ENCODE measurements at places on chromosomes 5 and 9. TPM values are rescaled to one million over a fixed set of nuclear protein-coding genes. Genes with fewer than 3 reads are reported as not detected.

The ZNG1E gene
- 19.0 TPM for total RNA-seq

The RXRA gene
- 63.4 TPM for total RNA-seq

The PCDHB7 gene
- total RNA-seq, result 0.05 TPM

The SOHLH1 gene
- not detected for total RNA-seq

The CDKN2B-AS1 gene
- total RNA-seq, result 6.7 TPM

The TAS2R1 gene
- total RNA-seq, result not detected

The CHSY3 gene
- not detected for total RNA-seq

The NRG2 gene
- total RNA-seq, result not detected

The CDH6 gene
- total RNA-seq, result not detected

The DBH gene
- total RNA-seq, result not detected

The TMEM232 gene
- 0.94 TPM for total RNA-seq

The IL9 gene
- not detected for total RNA-seq

The CDH18 gene
- total RNA-seq, result not detected

The EIF4EBP3 gene
- 3.0 TPM for total RNA-seq

The C9orf152 gene
- 3.5 TPM for total RNA-seq

The PCDHB11 gene
- total RNA-seq, result 0.23 TPM

The PCDHB14 gene
- total RNA-seq, result 0.31 TPM

The RFX3 gene
- total RNA-seq, result 4.6 TPM

The PDLIM7 gene
- 32.2 TPM for total RNA-seq

The LRRTM2 gene
- total RNA-seq, result not detected

The PITX1 gene
- 49.8 TPM for total RNA-seq

The TIGD6 gene
- total RNA-seq, result 2.8 TPM

The PTBP3 gene
- total RNA-seq, result 27.4 TPM

The NR6A1 gene
- total RNA-seq, result 4.7 TPM

The GABRA6 gene
- not detected for total RNA-seq

The SVEP1 gene
- total RNA-seq, result not detected

The ABCA1 gene
- 2.0 TPM for total RNA-seq

The TEK gene
- total RNA-seq, result 0.15 TPM

The CD74 gene
- total RNA-seq, result 12.7 TPM

The HMCN2 gene
- under 0.01 TPM for total RNA-seq

The CDH9 gene
- not detected for total RNA-seq

The IFNB1 gene
- not detected for total RNA-seq

The FUT7 gene
- 0.36 TPM for total RNA-seq

The RIGI gene
- total RNA-seq, result 3.8 TPM

The ADAMTS2 gene
- not detected for total RNA-seq

The TSSK1B gene
- total RNA-seq, result not detected

The MCIDAS gene
- 4.1 TPM for total RNA-seq

The SPINK6 gene
- not detected for total RNA-seq
